ENCODE measurements at places on chromosomes 3 and 15.

DNA sequence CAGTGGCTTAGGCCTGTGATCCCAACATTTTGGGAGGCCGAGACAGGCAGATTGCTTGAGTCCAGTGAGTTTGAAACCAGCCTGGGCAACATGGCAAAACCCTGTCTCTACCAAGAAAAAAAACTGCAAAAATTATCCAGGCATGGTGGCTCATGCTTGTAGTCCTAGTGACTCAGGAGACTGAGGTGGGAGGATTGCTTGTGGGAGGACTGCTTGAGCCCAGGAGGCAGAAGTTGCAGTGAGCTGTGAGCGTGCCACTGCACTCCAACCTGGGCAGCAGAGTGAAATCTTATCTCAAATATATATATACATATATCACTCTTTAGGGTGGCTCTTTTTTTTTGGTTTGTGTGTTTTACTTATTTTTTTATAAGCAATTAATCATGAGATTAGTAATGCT lies 83.7 kb upstream of the WDR72 start:
- no peak for DNase-seq

GRCh38 chr15:45458746-45459403 lies 63.7 kb downstream of the SLC30A4 start:
- peak; percentile 66 for DNase-seq

GRCh38 chr15:52350423-52350822 lies 54.8 kb upstream of the MYO5C start:
- DNase-seq, result no peak

- no peak for DNase-seq
These were observed 150.3 kb downstream of the RPLP1 start for GRCh38 chr15:69602921-69603320.

DNA sequence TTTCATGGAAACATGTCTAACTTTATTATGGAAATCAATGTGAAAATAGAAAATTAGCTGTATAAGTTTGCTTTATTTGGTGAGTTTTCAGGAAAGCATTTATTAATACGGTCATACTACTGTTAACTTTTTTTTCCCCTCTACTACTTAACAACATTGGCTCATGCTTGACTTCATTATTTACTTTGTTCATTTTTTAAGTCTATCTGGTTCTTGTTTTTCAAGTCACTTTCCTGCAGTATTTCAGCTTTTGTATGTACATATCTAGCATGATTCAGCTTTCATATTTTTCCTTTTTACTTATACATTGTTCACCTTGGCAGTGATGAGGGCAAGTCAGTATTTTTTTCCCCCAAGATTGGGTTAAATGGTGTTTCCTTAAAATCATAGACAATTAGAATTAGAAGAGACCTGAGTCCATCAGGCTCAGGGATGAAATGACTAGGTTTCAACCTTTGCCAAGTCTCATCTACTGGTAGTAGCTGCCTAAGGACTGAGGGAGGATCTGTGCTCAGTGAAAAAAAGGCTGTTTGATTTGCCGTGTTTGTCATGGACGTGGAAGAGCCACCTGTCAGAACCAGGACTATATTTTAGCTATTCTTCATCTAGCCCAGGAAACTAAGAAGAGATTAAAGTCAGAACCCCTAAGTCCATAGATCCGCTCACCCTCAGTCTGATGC lies 15.4 kb downstream of the TMOD3 start:
- DNase-seq, result no peak

DNA sequence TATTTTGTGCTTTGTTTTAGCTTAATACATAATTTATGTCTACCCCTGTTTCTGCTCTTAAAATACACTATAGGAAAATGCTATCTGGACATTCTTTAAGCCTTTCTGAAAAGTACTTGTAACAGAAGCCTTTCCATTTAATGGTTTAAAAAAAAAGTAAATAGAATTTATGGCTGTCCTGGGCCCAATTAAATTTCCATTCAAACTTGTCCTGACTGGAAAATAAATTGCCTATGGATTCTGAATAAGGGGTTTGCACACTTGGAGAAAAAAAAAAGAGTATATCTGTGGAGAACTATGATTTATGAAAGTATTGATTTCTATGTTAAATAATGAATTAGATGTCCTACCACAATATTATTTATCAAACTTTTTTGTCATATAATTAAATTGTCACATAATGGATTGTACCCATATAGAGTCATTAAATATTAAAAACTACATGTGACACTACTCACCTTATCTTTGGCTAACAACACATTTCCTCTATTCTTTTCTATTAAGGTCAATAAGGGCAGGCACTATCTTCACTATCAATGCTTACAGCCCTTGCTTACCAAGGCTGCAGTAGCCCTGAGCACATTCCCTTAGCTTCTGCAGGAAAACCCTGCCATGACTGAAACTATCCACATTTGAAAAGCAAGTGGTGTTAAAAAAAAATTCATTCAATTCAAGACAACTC lies 396.1 kb upstream of the ROBO2 start:
- DNase-seq, result no peak

- DNase-seq, result no peak
These were observed 331.5 kb upstream of the IL12A start for GRCh38 chr3:159657176-159657575.

DNA sequence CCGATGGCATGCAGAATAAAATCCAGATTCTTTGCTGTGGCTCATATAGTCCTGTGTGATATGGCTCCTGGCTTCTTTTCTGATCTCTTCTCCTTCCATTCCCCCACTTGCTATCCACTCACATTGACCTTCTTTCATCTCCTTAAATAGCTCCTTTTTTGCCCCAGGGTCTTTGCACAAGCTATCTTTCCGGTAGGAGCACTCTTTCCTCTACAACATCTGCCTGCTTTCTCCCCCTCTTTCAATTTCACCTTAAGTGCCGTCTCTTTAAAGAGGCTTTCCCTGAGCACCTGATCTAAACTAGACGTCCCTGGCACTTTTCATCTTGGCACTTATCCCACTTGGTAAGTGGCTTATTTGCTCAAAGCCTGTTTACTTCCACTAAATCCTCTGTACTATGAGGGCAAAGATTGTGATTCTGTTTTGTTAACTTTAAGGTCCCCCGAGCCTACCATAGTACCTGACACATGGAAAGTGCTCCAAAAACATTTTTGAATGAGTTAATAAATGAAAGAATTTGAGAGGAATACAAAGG lies 323.3 kb upstream of the TLE3 start:
- no peak for DNase-seq

GRCh38 chr3:71260782-71261181 lies 322.7 kb downstream of the FOXP1 start:
- no peak for DNase-seq

GRCh38 chr3:71917545-71917944 lies 132.6 kb upstream of the PROK2 start:
- DNase-seq, result no peak

DNA sequence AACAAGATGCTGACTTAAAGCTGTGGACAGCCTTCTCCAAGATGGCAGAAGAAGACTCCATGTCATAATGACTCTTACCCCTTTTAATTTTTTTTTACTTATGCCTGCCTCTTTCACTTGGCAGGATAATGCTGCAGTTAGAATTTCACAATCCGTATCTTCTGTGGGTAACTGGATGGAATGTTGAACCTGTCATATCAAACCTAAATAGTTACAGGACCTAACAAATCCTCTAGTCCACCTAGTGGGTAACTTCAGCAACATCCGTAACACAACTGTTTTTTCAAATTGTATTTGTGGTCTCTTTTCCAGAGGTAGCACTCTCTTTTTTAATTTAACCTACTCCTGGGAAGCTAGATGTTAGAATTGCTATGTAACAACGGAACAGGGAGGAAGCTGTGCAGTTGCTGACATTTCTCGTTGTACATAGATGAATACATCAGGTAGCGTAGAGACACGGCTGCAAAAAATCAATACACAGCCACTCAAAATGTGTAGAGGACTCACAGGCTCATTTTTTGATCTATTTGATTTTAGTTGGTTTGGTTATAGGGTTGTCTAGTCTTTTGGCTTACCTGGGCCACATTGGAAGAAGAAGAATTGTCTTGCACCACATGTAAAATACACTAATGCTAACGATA lies 43.9 kb upstream of the TRPM1 start:
- DNase-seq, result no peak

DNA sequence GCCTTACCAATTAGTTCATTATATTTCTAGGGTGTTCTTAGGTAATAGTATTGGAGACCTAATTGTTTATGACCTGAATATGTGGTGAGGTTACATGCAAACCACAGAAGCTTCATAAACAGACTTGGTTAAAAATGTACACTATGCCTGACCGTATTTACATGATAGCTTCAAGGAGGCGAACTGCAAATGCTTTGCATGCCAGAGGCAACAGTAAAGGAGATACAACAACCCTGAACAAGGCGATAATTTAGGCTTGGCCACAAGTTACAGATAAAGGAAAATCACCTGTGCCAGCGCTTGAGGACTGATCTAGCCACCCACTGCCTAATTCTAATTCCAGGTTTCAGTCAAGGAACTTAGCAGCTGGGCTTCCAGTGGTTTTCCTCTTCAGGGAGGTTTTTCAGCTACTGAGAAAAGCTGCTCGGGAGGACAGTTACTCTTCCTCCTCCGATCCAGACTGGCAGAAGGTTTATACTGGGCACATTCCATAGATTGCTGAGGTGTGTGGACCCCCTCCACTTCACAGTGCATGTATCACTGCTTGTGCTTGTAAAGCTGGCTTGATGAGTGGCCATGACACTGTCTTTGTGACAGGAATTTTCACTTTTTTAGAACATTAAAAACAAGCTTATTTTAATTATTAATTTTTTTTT lies 95.6 kb downstream of the DHX36 start:
- DNase-seq, result no peak

DNA sequence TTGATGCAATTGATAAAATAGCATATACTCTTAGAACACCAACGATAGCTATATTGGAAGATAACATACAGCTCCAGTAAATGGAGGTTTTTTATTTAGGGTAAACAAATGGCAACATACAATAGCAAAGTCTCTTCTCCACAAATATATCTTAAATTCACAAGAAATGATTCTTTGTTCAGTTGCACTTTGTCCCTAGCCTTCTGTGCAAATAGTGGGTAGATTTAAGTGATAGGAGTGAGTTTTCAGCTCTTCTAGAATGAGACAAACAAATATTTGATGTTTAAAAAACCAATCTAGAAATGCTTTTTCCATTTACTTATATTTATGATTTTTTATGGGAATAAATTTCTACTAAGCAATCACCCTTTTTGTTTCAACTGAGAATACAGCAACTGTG lies 253.8 kb downstream of the NEK10 start:
- DNase-seq, result no peak

DNA sequence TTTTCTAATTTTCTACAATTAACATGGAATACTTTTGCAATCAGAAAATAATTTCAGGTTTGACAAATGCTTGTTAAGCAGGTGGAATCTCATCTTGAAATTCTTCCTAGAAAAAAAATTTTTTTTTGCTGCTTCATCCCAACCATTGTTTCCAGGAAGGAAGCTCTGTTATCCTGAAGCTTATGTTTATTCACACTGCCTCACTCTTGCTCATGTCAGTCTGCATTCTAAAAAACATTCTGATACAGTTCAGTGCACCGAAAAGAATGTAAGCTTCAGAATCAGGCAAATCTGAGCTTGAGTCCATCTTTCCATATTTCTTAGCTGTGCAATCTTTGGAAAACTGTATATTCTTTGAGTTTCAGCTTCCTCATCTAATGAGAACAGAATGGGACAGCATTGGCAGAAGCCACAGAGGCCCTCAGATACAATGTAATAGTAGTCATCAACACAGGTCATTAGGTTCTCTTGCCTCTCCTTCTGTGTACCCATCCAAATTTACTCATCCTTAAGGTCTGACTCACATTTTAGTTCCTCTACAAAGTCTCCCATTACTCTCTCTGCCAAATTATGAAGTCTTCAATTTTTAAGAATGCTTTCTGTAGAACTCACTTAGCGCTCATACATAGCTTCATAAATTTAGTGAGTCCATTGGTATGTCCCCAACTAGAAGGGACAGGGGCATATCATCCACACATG lies 881.8 kb upstream of the NR2F2 start:
- DNase-seq, result no peak

DNA sequence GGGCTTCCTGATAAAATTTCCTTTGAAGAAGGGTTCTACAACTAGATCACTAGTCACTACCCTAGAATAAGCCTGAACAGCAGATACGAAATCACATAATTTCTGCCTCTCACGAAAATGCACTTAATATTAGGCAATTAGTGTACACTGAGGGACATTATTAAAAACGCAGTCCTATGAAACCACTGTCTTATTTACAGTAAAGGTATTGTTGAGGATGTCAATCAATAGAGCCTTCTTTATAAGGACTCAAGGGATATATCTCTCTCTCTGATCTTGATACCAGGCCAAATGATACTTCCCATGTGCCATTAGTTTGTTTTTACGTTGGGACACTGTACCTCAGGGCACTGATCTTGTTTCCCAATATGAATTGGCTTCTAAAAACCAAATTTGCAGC lies 59.6 kb downstream of the ETFA start:
- DNase-seq, result no peak

DNA sequence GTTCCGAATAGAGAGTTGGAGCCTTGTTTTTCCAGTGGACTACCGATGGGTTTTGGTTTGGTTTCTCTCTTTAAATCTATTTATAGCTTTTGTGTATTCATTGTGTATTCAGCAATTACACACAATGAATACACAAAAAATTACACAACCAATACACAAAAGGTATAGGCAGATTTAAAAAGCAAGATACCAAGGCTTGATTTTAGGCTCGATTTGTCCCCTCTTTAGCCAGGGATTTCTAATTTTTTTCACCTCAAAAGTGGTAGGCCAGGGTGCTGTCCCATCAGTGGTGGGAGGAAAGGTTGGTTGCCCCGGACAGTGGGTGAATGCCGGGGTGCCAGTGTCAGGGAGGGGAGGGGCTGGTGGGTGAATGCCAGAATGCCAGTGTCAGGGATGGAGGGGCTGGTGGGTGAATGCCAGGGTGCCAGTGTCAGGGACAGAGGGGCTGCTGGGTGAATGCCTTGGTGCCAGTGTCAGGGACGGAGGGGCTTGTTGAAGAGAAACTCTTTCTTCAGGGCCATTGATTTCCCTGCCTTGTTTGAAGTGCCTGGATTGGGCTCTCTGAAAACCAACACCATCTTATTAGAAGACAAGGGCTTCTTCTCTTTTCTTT lies 186.2 kb downstream of the GOLGA6L6 start:
- no peak for DNase-seq

GRCh38 chr3:122563717-122564025 lies 429 bp downstream of the PARP9 start:
- DNase-seq, result peak; percentile 21

DNA sequence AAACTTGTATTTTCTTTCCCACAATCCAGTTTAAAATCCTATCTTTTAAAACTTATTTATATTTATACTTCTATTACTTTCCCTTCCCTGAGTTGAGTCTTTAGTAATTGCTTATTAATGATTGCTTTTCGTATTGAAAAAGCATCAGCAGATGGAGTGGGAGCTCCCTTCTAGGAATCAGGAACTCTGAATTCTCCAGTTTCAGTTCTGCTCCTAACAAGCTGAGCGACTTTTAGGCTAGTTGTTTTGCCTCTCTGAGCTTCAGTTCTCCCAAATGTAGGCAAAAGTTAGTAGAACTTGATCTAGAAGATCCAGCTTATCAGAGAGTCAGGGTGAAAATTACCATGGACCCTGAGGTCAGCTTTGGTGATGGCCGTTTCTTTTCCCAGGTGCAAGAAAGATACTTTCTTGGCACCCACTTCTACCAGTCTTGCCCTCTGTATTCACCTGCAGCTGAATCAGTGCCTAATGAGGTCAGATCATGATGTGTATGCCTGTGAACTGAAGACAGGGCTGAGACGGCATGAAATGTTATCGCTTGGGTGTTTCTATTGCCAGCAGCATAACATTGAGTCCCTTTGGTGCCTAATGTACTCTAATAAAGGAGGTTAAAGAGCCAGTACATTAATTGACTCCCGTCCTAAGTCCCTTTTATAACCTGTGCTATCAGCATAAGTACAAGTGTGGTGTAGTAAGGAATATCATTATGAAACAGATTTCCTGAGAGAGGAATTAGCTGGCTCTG lies 194.5 kb upstream of the TBC1D5 start:
- no peak for DNase-seq

All from activated CD4-positive, alpha-beta T cell treated with anti-CD3 and anti-CD28 coated beads for 4 hours (primary cell).